ENCODE measurements at places on chromosomes 5 and 9.

- DNase-seq: no peak
Measured at GRCh38 chr9:88006511-88007290, 32.4 kb upstream of the CDK20 start.

DNA sequence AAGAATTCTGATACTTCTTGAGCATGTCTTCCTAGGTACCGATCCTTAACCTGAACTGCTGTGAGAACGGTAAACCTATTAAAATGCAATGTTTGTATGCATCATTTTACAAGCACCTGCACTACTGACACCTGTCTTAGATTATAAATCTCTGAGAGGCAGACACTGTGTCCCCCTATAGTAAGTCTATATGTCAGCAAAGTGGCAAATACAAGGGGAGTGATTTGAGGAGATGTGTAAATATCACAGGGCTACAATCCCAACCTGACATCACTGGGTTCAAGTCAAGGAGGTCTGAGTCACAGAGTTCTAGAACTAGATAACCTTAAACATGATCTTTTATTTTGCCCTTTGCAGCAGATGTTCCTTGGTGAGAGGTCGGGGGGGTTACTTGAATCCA, 64.1 kb downstream of the ANKH start:
- no peak for DNase-seq

GRCh38 chr9:14415947-14416346, 102.0 kb upstream of the NFIB start:
- peak; percentile 69 for DNase-seq

DNA sequence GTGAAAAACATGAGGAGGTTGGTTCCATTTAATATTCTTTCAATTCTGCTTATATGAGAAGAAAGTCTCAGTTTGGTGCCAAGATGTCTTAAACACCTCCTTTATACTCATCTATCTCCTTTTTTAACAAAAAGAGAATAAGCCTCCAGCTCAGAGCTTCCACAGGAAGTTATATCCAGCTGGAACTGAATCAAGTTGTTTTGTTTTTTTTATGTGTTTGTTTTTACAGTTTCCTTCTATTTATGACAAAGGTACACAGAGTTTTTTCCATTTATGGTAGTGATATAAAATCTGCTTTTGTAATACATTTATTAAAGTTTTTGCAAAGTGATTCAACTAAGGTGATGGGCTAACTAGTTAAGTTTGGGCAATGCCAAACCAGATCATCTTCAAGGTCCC, 10.4 kb downstream of the SPARC start:
- peak; percentile 11 for DNase-seq

DNA sequence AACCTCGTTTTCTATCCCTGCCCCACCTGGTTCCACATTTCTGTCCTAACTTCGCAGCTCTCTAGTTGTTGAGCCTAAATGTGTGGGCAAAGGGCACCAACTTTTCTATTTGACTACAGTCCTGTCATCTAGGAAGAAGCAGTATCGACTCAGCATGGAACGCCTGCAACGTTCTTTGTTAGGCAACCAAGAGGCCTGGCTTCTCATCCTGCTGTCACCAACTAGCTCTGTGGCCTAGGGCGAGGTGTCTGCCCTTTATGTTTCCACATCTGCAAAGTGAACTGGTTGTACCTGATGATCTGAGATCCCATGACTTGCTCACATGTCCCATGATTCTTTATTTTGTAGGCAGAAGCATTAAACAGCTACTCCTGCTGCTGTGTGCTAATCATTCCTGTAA, 248.9 kb downstream of the ADAMTSL1 start:
- no peak for DNase-seq

- DNase-seq: no peak
Measured at GRCh38 chr5:111144352-111144930, 52.3 kb downstream of the WDR36 start.

DNA sequence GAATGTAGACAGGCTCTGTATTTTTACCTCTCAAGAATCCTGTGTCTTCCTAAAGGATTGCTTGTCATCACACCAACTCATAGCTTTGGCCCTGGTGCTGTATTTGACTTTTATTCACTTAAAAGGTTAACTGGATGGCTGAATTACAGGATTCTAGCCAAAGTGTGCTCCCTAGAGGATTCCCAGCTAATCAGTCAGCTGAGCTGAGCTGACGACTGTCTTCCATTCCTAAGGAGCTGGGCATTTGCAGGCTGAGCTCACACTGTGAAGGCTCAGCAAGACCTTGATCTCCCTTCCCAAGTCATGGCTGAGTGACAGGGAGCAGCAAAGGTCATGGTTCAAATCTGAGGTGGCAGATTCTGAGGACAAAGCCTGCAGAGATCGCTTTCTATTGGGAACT, 59.0 kb upstream of the PALM2AKAP2 start:
- peak; percentile 20 for DNase-seq

DNA sequence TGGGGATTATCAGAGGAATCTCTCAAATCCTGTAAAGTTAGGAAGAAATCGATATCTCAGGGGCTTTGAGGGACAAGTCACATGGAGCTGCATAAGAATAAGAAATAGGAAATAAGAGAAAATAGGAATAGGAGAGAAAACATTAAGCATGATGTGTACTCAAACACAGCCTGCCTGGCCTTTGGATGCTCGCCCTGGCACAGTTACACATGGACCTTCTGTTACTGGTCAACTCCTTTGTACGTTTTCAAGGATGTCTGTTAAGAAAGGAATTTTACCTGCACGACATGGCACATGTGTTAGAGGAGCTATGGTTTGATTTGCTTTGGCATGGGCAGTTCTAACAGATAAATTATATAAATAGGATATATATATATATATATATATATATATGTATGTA, 321.2 kb downstream of the CDH12 start:
- DNase-seq: no peak

DNA sequence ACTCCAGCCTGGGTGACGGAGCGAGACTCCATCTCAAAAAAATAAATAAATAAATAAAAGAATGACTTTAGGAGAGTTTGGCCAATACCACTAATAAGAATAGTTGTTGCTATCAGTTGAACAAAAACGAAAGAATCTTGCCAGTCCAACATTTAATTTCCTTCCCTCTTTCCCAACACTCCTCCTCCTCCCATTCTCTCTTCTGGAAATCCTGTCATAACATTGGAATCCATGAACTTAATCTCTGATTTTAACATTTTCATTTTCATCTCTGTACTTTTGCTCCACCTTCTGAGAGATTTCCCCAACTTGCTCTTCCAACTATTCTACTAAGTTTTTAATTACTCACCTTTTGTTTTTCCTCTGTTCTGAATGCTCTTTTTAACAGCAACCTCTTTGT, 42.8 kb upstream of the CDK20 start:
- peak; percentile 7 for DNase-seq

DNA sequence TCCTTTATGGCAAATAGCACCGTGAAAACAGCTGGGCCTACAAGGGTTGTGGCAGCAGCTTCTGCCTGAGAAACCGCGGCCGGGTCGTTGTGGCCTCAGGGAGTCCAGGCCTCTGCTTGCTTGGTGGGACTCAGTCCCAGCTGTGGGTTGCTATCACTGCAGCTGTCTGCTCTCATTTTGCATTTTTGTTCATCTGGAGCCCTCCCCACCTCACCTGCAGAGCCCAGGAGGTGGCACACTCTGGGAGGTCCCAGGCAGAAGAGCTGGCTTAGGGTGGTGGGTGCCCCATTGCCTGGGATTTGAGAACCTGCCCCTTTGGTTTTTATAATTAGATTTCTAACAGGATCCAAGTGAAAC, 138.4 kb downstream of the GADD45G start:
- no peak for DNase-seq

GRCh38 chr5:66013397-66013796, 87.0 kb downstream of the ERBIN start:
- DNase-seq: no peak

- no peak for DNase-seq
Measured at GRCh38 chr5:95824747-95825146, 2.2 kb upstream of the GLRX start.

DNA sequence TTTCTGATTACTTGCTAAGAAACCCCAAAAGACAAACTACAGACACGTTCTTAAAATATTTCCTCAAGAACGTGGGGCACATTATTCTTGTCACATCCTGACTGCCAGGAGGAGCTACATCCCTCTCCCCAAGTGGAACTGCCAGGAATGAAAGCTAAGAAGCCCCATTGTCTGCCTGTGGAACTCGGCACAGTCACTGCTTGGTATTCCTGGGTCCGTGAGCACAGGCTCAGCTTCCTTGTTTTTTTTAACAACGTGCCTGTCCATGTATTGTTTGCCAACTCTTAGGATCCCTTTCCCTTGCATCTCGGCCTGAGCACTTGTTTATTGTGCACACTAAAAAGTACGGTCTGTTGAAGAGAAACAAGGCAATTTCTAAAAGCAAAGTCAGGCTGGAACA, 47.0 kb upstream of the SELENOP start:
- DNase-seq: peak; percentile 11

DNA sequence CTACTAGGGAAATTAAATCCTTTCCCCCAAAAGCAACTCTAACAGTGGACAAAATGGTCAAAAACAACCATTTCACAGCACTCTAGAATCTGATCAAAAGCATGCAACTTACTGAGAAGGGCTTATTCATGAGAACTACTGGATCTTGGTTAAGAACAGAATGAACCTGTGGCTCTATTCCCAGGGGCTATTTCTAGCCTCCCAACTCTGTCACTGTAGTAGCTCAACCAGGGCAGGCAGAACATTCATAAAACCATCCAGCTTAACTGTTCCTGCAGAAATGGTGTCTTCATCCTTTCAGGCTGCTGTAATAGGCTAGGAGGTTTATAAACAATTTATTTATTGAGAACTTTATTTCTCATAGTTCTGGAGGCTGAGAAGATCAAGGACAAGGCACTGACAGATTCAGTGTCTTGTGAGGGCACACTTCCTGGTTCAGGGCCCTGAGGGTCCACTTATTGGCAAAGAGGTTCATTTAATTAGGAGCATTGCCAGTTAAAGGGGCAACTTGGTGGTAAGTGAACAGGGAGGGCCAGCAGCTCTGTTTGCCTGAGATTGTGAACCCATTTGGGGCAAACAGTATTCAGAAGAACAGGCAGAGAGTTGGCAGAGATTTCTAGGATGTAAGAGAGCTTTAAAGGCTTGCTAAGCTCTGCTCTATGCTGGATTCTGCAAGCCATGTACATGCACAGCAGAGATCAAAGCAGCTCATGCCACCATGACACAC, 238.5 kb upstream of the FBXL7 start:
- DNase-seq: no peak

GRCh38 chr5:36276864-36277263, 24.8 kb downstream of the RANBP3L start:
- DNase-seq: peak; percentile 6

GRCh38 chr5:133926489-133927299, 41.7 kb downstream of the C5orf15 start:
- no peak for DNase-seq

- no peak for DNase-seq
Measured at GRCh38 chr9:6214434-6214833, 1.2 kb upstream of the IL33 start.

GRCh38 chr9:22052376-22052945, 43.4 kb upstream of the CDKN2B start:
- DNase-seq: peak; percentile 96

GRCh38 chr5:95667061-95667618, 15.7 kb downstream of the SPATA9 start:
- DNase-seq: no peak

GRCh38 chr5:27511061-27511460, 472.7 kb upstream of the CDH9 start:
- DNase-seq: no peak

- DNase-seq: peak; percentile 83
Measured at GRCh38 chr5:151664694-151665585, 21.8 kb downstream of the SPARC start.

- no peak for DNase-seq
Measured at GRCh38 chr9:95425910-95426551, 90.7 kb downstream of the PTCH1 start.

- no peak for DNase-seq
Measured at GRCh38 chr9:102309379-102309778, 570.9 kb upstream of the GRIN3A start.

GRCh38 chr9:127652733-127653132, 40.7 kb downstream of the STXBP1 start:
- DNase-seq: no peak

- no peak for DNase-seq
Measured at GRCh38 chr5:42993516-42994245, 46.4 kb downstream of the ANXA2R start.

DNA sequence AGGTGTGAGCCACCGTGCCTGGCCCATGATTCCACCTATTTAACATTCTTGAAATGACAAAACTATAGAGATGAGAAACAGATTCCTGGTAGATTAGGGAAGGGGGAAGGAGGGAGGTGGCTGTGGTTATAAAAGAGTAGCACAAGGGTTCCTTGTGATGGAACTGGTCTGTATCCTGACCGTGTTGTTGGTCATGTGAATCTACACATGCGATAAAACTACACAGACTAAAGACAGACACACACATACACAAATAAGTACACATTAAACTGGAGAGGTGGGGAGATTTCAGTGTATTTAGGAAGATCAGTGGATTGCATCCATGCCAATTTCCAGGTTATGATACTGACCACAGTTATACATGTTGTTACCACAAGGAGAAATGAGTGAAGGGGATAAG, 60.9 kb downstream of the RNF130 start:
- DNase-seq: no peak

GRCh38 chr5:141484641-141485311, at the start of gene PCDHGC4:
TSS of gene PCDHGC4 (plus strand) at chr5:141485030. CDS start at chr5:141485174, 144 bp downstream.
- DNase-seq: no peak

GRCh38 chr9:32884482-32884881, 101.1 kb downstream of the TMEM215 start:
- no peak for DNase-seq

- no peak for DNase-seq
Measured at GRCh38 chr9:34399729-34400128, 23.0 kb upstream of the MYORG start.

- peak; percentile 50 for DNase-seq
Measured at GRCh38 chr9:17802249-17802857, 223.5 kb downstream of the SH3GL2 start.

GRCh38 chr5:53917826-53918225, 357.4 kb downstream of the NDUFS4 start:
- DNase-seq: no peak

- DNase-seq: no peak
Measured at GRCh38 chr9:131872702-131873101, 132.8 kb upstream of the RAPGEF1 start.

- DNase-seq: peak; percentile 91
Measured at GRCh38 chr5:125232779-125233230, 486.4 kb upstream of the ZNF608 start.

Data from foreskin fibroblast (primary cell).